ENCODE measurements at places on chromosomes 5 and 9.

- no peak for DNase-seq
These were observed 27.4 kb upstream of the GCNT1 start for GRCh38 chr9:76431601-76432000.

- no peak for DNase-seq
These were observed 300.9 kb downstream of the MCTP1 start for GRCh38 chr5:94983861-94984535.

DNA sequence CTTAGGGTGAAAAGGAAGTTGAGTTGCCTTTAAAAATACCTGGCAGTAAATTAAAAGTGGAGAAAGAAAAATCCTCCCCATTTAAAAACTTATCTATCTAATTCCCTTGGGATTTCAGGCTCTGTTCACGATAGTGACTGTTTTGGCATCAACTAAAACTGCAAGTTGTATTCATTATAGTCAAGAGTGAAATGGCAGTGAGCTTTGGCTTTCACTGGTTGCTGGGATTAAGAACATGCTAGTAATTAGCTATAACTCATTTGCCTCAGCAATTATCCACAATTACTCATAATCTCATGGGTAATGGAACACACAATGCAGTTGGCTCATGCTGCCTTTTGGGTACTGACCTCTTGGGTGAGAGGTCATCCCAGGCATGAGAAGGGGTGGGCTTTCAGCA lies 250.1 kb downstream of the GAS1 start:
- DNase-seq, result no peak

DNA sequence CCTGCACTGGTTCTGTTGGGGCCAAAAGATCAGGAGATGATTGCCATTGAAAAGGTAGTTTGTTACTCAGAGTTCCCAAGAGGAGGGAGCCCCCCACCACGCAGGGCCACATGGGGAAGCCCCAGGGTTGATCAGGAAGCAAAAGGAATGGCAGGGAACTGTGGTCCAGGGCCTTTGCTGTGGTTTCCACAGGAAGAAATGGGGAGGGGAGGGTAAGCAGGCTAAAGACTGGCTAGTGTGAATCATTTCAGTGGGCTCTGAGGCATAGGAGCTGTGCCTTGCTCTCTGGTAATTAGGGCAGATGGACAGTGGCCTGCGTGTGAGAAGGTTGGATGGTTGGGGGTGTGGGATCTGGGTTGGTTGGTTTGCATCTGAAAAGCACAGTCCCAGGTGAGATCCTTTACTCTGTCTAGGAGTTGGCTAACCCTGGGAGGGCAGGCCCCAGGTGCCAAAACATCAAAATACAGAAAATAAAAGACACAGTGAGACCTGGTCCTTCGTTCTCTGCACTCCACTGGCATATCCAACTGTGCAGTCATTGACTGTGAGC lies 66.1 kb downstream of the PTPDC1 start:
- no peak for DNase-seq

DNA sequence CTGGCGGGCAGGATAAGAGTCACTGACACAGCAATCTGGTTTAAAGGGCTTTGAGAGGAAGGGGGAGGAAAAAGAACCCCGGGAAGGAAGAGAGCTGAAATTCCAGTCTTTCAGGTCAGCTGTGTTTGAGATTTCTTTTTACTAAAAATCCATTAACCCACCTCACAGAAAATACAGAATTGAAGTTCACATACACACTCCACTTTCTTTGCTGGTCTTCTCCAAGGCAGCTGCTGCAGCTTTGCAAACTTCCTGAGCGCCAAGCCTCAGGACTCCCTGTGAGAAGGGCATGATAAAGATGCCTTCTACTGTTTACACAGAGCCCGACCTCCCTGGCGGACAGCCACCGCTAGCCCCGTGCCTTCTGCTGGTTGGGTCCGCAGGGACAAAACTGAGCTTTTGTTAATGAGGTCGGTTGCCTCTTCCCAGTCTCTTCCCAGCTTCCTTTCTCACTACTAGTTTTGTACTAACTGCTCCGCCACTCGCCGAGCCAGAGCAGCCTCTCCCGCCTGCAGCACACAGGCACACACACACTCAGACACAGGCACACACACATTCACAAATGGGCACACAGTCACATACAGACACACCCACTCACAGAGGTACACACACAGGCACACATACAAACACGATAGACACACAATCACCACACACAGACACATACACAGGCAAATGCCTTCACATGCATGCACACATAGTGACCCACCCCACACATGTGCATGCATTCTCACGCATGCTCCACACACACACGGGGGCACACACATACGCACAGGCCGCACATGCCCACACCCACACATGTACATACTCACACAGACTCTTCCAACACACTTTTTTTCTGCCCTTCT lies at the start of gene FREM1:
TSS of gene FREM1 (minus strand) at position 468 of the 845 bp plus-strand sequence. CDS start 41,451 bp downstream, outside the sequence.
- DNase-seq, result no peak

- peak; percentile 61 for DNase-seq
These were observed 9.9 kb upstream of the IFNA8 start for GRCh38 chr9:21398955-21399489.

DNA sequence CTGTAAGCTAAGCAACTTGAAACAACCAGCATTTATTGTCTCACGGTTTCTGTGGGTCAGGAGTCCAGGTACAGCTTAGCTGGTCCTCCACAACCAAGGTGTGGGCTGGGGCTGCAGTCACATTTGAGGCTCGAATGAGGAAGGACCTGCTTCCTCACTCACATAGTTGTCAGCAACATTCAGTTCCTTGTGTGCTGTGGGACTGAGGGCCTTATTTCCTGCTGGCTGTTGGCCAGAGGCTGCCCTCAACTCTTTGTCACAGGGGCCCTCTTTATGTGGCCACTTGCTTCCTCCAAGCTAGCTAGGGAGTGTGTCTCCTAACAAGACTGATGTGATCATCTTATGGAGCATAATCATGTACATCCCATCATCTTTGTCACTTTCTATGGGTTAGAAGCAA lies 29.2 kb upstream of the SEMA4D start:
- DNase-seq, result no peak

DNA sequence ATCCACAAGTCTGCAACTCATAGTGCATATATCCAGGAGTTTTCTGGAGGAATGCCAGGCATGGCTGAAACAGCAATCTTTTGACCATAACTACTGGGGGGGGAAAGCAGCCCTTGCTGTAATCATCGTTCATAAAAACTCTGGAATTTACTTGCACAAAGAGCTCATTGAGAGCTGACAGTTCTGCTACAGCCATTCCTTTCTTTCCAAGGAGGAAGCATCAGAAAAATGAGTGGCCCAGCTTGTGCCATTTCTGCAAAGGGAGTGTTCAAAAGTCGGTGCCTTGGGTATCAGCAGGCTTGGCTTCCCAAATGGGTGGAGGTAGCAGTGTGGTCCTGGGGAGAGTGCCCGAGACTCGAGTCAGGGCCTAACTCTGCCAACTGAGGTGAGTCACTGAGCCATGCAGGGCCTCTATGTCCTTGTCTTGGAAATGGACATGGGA lies 101.5 kb downstream of the GCNT1 start:
- no peak for DNase-seq

- DNase-seq, result no peak
These were observed 20.8 kb downstream of the PLGRKT start for GRCh38 chr9:5416953-5417352.

GRCh38 chr9:3200331-3200774 lies 325.4 kb downstream of the RFX3 start:
- DNase-seq, result no peak

DNA sequence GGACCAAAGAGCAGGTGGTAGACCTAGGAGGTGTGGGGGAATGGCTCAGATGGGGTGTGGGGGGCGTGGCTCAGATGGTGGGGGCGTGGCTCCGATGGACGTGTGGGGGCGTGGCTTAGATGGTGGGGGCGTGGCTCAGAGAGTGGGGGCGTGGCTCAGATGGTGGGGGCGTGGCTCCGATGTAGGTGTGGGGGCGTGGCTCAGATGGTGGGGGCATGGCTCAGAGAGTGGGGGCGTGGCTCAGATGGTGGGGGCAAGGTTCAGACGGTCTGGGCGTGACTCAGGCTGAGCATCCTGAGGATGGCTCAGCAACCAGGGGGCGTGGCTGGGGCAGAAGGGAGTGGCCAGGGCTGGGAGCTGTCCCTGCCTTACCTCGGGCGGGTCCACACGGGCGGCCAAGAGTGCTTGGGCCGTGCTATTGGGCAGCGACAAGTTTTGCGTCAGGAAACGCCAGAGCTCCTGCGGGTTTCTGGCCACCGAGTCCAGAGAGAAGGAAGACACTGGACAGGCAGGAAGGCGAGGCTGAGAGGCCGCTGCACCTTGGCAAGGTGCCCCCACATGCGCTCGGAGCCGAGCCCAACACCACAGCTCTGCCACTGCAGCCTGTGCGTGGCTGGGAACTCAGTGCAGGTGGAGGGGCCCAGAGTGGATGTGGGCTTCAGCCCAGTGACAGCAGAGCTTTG lies 5.9 kb downstream of the ABCA2 start:
- peak; percentile 70 for DNase-seq
